ENCODE measurements at places on chromosomes 6 and 20.

DNA sequence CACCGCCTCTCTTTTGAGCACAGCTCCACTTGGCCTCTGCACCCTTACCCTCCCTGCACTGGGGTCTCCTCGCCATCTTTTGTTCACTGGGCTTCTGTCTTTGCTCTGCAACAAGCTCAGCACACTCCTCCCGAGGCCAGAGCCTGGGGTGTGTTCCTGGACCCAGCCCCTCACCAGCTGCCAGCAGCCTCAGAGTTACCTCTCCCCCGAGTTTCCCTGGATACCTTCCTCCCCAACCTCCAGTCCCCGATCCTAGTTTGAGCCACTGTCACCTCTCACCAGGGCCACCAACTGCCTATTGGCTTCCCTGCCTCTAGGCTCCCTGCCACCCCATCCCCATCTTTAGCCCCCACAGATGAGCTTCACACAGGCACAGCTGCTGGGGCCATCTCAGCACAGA is 12.3 kb downstream of the CYP21A2 start:
- DNase-seq = no peak

GRCh38 chr6:114344971-114345275 is 2.1 kb upstream of the HS3ST5 start:
- no peak for DNase-seq

GRCh38 chr6:72401865-72402264 is 220.0 kb upstream of the KCNQ5 start:
- no peak for DNase-seq

GRCh38 chr6:3196770-3197169 is 30.7 kb downstream of the TUBB2B start:
- DNase-seq = no peak

GRCh38 chr20:52426856-52427255 is 235.3 kb upstream of the ZFP64 start:
- DNase-seq = no peak

GRCh38 chr6:118012944-118013343 is 105.9 kb downstream of the SLC35F1 start:
- DNase-seq = no peak

DNA sequence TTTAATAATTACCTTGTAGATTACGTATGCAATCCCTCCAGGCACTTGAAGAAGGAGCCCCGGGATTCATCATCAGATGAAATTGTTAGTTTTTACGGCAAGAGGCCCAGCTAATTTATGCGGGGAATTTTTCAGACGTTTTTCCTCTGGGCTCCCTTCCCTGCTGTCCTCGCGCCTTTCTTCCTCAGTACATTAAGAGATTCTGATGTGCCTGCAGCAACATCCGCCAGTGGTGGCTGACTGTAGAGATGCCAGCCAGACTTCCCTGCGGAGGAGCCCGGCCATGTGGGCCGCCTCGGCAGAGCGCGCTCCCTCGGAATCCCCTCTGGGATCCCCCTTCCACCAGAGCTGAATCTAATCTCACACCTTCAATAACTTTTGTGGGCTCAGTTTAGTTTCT is 46.4 kb upstream of the POU3F2 start:
- no peak for DNase-seq

All from AML-193 (cell line).